ENCODE measurements at places on chromosomes 7 and 10.

DNA sequence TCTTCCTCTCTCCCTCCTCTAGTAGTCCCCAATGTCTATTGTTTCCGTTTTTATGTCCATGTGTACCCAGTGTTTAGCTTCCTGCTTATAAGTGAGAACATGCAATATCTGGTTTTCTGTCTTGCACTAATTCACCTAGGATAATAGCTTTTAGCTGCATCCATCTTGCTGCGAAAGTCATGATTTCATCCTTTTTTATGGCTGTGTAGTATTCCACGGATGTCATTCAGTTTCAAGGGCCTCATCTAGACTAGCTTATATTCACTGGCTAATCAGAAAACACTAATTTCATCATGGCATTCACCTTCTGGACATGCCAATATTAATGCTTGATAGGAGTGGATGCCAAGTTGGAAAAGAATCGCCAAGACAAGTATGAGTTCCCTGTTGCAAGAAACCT lies 619.6 kb upstream of the AUTS2 start:
- no peak for DNase-seq

DNA sequence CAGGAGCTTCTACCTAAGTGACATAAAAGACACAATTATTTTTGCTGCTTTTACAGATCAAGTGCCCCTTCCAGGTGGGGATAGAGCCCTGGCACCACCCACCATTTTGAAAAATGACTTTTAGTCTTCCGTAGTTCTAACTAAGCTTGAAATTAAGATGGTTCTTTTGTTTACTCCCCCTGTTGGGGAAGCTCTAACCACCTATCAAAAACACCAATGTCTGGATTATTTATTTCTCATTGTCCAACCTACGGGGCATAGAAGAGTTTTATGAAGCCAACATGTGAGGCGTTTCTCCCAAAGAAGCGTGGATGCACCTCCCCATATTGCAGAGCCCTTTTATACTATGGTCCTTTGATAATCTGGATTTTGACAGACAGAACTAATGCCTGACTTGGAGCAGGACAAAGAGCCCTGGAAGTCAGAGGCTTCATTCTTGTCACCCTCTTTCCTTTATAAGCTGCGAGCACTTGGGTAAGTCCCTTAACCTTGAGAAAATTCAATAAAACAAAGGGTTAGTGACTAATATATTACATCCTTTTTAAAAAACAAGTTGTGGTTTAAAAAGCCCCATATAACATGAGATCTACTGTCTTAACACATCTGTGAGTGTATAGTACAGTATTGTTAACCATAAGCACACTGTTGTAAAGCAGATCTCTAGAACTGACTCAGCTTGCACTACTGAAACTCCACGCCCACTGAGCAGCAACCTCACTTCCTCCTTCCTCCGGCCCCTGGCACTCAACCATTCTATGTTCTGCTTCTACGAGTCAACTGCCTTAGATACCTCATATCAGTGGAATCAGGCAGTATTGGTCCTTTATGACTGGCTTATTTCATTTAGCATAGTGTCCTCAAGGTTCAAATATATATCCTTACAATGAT lies 67.5 kb downstream of the ATXN7L1 start:
- DNase-seq = no peak

DNA sequence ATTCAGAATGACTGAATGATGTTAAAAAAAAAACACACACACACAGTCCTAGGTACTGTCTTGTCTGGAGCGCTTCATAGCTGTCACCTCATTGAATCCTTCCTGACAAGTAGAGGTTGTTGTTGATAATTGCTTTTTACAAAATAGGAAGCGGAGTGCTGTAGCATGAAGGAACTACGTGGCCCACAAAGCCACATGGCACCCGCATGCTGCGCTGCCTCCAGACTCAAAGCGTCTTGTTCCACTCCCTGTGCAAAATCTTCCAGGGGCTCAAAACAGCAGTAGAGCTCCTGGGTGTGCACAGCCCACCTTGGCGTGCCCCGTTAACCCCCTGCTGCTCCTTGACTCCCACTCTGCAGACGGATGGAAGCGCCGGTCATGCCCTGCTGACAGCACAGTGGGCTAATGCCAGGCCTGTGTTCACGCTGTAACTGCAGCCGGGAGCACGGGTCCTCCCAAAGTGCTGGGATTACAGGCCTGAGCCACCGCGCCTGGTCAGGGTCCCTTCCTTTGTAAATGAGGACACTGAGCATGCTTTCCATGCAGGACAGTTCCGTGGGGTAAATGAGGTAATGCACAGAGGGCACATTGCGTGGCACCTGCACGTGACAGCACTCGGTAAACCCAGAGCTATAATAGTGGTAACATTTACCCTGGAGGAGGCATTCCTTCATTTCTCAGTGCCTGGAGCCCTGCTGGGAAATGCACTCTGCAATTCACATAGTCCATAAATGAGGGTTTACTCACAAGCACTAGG lies 91.1 kb upstream of the GNA12 start:
- no peak for DNase-seq

DNA sequence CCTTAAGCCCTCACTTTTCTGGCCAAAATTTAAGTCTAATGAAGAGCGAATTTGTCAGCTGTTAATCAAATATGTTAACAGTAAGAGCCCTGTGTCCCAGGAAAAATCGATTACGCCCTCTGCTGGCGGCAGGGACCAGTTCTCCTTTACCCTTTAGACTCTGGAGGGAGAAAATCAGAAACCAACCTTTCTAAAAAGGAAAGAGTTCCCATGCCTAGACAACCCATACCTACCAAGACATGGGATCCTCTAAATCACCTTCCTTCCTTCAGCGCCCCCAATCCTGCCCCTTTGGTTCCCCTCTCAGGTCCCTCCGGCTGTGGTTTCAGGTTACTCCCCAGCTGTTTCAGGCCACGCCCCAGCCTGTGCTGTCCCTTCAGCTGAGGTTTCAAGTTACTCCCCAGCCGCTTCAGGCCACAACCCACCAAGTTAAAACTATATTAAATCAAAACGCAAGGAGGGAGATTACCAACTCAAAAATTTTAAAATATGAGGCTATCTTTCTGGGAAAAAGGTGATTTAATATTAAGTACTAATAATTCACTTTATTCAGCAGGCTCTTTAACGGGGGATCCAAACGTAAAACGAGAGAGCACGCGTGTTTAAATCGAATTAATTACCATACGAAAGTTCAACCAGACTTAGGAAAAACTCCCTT lies 1.4 kb upstream of the AKR1B15 start:
- peak; percentile 80 for DNase-seq

Measured in H1 (cell line).